ENCODE measurements at places on chromosomes 12 and 14.

DNA sequence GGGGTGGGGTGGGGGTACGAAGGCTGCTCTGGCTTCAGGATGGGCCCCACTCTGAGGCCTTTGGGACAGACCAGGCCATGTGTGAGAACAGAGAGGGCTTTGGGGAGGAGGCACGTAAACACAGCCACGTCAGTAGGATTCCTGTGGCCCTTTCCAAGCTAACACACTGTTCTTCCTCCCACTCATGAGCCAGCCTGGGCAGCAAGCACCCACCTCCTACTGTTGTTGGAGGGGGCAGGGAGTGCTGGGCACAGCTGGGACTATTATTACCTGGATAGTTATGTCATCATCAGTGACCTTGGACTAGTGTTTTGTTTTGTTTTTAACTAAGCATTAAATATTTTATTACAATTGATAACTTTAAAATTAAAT is 5.3 kb downstream of the CHGA start:
- no peak for DNase-seq

- no peak for DNase-seq
Observed at GRCh38 chr14:23670481-23670880, 34.3 kb downstream of the DHRS2 start.

- no peak for DNase-seq
Observed at GRCh38 chr14:23174296-23175184, 8.9 kb downstream of the SLC7A8 start.

DNA sequence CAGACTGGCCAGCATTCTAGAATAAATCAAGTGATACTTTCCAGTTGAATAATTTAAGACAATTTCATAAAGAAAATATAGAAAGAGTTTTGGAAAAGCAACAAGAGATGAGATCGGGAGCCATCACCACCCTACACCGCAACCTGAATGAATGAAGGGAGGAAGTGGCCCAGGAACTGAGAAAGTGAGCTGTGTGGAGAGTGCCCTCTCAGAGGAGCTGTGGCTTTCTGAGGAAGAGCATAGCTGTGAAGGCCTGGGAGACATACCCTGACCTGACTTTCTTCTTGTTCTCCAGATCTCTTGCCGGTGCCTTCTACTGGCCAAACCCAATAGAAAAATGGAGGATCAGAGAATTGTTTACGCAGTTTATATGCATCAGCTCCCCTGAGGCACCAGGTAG is 79.3 kb upstream of the TSPAN8 start:
- no peak for DNase-seq

DNA sequence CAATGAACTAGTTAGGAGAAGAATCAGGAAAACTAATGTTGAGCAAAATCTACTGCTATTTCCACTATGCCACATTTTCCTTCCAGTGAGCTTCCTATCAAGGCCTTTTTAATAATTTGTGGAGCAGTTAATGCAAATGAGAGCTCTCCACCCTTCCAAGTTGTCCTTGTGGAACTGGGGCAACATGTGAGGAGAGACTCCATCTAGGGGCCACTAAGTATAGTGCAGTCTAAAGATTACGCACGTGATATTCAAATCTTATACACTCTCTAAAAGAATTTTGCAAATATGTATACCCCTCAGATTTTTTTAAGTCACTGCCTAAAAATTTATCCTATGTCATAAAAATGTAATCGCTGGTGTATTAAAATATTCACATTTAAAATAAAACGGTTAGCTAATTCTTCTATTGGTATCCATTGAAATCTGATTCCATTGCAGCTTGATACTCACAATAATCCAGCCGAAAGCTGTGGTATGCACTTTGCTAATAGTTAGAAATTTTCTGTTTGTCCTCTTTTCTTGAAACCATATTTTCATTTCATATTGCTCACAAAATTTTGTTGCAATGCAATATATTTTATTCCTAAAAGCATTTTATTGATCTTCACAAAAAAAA is 100.1 kb downstream of the PAH start:
- no peak for DNase-seq

DNA sequence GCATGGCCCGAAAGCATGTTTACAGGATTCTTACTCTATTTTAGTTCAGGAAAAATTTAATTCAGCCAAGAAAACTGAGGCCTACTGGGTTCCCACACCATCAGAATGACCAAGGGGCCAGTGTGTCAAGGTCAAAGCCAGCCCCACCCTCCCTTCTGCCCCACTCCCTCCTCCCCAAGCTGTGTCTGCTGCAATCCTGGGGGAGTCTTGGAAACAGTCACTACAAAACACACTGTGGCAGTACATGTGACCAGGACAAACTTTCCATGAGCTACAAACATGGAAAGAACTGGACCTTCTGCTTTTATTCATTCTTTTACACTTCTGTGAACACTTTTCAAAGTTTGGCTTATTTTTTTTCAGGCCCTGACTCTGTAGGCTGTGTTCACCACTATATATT is 1228.8 kb upstream of the TMEM132C start:
- no peak for DNase-seq

- DNase-seq = no peak
Observed at GRCh38 chr14:75543253-75543652, 21.0 kb downstream of the BATF start.

DNA sequence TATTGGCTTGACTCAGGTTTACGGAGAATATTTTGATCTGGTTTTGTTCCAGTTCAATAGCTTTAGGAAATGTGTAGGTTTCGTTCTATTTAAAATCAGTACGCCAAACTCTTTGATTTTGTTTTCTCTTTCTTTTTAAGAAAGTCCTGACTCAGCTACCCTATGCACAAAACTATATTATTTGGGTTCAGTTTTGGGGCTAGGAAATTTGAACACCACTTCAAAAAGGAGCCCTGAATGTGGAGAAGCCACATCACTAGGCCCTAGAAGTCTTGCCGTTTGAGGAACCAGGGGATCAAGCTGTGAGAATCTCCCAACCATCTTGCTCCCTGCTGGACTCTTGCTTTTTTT is 168.2 kb upstream of the BCL2L14 start:
- DNase-seq = no peak

DNA sequence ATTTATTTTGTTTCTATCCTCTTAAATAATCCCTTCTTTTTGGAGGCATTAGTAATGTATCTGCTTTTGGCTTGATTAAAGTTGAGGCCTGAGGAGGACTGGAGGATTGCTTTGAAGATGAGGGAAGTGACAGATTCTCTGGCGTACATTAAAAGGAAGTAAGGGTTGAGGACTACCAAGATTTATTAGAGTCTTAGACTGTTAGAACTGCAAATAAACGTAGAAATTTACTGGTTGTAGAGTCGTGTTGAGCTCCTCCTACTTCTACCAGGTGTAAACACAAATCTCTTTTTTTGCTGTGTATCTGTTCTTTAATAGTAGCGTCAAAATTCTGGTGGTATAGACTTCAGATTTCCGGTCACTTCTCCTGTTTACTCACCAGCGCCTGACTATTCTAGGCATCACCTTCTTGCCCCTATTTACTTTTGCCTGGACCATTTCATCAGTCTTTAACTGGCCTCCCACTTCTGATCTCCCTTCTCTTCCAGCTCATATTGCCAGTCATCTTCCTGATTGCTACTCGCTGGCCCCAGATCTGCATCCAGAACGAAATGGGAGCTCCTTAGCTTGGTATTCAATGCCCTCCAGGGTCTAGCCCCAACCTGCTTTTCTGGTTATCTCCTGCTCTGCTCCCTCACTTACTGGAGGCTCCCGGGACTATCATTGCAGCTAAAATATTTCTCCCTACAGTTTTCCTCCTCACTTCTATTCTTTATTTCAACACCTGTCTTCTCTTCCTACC is 8.4 kb upstream of the EID3 start:
- DNase-seq = no peak

GRCh38 chr12:24562771-24563431 is 386.0 kb downstream of the BCAT1 start:
- no peak for DNase-seq

DNA sequence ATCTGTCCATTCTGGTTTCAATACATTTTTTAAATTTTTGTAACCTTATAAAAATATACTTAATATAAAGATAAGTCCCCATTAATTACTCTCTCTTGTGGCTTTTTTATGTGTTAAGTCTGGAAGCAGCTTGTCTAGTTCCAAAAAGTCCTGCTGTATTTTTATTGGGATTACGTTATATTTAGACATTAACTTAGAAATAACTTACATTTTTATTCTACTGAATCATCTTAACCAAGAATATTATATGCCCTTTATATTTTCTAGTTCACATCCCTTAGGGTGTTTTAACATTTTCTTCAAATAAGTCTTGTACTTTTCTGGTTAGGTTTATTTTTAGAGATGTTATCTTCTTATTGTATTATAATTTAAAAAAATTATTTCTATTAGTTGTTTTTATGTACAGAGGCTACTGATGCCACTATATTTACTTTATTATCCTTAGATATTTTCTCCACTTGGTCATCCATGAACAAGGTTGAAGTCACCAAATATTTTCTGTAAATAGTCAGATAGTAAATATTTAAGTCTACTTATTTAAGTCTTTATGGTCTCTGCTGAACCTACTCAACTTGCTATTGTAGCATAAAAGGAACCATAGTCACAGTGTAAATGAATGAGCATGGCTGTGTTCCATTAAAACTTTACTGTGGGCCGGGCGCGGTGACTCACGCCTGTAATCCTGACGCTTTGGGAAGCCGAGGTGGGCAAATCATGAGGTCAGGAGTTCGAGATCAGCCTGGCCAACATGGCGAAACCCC is 132.4 kb upstream of the NEDD1 start:
- peak; percentile 74 for DNase-seq

DNA sequence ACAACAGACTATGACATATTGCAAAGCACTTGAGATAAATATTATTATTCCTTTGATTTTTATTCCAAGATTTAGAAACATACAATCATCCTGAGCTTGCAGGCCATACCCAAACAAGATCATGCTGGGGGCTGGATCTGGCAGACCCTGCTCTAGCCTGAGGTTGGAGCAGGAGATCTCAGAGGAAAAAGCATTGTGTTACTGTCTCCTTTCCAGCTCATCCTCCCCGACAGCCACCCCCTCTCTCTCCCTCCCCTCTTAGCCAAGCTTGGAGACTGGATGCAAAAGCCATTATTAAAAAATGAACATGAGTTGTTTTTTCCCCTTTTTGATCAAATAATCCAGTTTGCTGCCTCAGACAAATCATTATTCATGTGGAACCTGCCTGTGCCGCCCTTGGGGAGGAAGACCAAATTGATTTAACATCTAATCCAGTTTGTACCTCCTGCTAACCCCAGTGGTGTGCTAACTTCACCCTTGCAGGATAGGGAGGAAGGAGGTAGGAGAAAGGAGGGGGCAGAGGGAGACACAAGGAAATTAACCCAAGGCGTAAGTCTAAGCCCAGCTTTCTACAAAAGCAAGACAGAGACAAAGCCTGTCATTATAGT is 565.8 kb upstream of the TBX3 start:
- no peak for DNase-seq

DNA sequence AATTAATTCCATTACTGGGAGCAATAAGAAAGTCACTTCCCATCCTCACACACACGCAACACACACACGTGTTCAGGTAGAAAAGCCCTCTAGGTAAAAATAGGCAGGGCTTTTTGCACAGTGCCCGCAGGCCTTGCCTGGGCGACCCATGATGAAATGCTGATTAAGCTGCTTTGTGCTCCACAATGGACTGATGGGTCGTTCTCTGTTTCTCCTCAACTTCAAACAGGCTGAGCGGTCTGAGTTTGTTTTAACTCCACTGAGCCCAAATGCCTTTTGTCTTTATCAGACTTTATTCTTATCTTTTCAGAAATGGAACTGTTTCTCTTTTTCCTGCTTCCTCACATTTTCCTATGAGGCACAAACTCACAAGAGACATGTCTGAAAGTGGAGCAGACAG is 9.4 kb upstream of the DACT1 start:
- DNase-seq = no peak

- no peak for DNase-seq
Observed at GRCh38 chr14:85115921-85116320, 414.0 kb upstream of the FLRT2 start.

GRCh38 chr12:207804-208203 is 6.2 kb downstream of the SLC6A12 start:
- DNase-seq = no peak

DNA sequence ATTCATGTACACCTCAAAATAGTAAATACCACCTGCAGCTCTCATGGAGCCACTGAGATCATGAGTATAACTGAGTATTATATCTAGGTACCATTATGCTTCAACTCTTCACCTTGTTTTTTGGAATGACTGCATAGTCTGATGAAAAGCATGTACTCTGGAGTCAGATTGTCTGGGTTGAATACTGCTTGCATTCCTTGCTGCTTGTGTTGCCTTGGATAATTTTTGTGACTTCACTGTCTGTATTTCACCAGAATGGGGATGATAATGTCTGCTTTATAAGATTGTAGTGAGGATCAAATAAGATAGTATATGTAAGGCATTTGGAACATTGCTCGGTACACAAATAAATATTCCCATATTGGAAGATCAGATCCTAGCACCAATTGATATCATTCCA is 54.2 kb downstream of the SUSD6 start:
- DNase-seq = no peak

- no peak for DNase-seq
Observed at GRCh38 chr14:99041820-99042174, 230.2 kb downstream of the BCL11B start.

GRCh38 chr14:56416213-56416612 is 163.4 kb upstream of the TMEM260 start:
- no peak for DNase-seq

GRCh38 chr12:69108037-69108436 is 131.3 kb upstream of the CPSF6 start:
- DNase-seq = no peak

DNA sequence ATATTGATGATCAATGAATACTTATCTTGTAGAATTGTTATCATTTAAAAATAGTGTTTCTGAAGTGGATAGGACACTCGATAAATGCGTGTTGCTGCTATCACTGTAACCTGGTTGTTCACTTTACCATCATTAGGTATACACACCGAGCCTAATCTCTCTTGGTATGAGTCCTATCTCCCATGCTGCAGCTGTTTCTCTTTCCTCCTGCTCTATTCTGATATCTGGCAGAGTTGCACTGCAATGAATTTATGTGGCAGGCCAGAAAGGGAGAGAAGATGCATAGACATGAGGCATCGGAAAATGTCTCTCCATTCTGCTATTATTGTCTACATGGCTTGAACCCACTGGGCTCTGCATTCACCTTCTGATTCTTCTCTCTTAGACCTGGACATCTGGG is 26.7 kb downstream of the KCNK10 start:
- DNase-seq = no peak

DNA sequence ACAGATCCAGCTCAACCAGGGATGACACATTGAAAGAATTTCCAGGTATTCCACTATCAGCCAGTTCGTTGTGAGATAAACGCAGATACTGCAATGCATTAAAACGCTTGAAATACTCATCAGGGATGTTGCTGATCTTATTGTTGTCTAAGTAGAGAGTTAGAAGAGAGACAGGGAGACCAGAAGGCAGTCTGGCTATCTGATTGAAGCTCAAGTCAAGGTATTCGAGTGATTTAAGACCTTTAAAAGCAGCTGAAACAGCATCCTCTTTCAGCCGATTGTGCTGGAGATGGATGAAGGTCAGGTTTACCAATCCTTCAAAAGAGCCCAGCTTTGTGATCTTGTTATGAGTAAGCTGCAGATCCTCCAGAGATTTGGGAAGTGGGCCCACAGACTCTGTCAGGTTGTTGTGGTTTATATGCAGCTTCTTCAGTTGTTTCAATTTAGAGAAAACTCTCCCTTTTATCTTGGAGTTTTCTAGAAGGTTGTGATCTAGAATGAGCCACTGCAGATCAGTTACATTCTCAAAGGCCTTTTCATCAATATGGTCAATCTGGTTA is 3.0 kb downstream of the LUM start:
- no peak for DNase-seq

- DNase-seq = no peak
Observed at GRCh38 chr12:50859621-50860310, 17.0 kb downstream of the TMPRSS12 start.
